ENCODE measurements at places on chromosomes 11 and 22. TPM values are rescaled to one million over a fixed set of nuclear protein-coding genes. Genes with fewer than 3 reads are reported as not detected.

Gene TRPC6
- polyA plus RNA-seq: 0.60 TPM

Gene KCNJ11
- 1.6 TPM for polyA plus RNA-seq

Gene PHF21A
- polyA plus RNA-seq: 17.3 TPM

Gene ANO9
- polyA plus RNA-seq: 6.5 TPM

Gene TRIM64
- polyA plus RNA-seq: not detected

Gene CERK
- polyA plus RNA-seq: 26.1 TPM

Gene CYP2D6
- 1.6 TPM for polyA plus RNA-seq

Gene LMNTD2
- 6.3 TPM for polyA plus RNA-seq

Gene DCDC1
- not detected for polyA plus RNA-seq

Gene RASGRP2
- polyA plus RNA-seq: 101 TPM

Gene CASP5
- polyA plus RNA-seq: 31.8 TPM

Gene HTR3B
- not detected for polyA plus RNA-seq

Gene RNF26
- 7.2 TPM for polyA plus RNA-seq

Gene BLID
- polyA plus RNA-seq: not detected

Gene RNF215
- 7.1 TPM for polyA plus RNA-seq

Gene YPEL4
- polyA plus RNA-seq: 3.0 TPM

Gene IL17RA
- polyA plus RNA-seq: 1.2 TPM

Gene OR6A2
- not detected for polyA plus RNA-seq

Gene GRM5
- not detected for polyA plus RNA-seq

Gene OR52H1
- polyA plus RNA-seq: not detected

Gene DEUP1
- polyA plus RNA-seq: not detected

Gene KCNK4
- polyA plus RNA-seq: not detected

Gene PIH1D2
- 0.60 TPM for polyA plus RNA-seq

Gene LGALS12
- 3.9 TPM for polyA plus RNA-seq

Gene HBB
- not detected for polyA plus RNA-seq

Gene MUC6
- not detected for polyA plus RNA-seq

Gene OR8D4
- polyA plus RNA-seq: 0.03 TPM

Gene PRDX5
- polyA plus RNA-seq: 779 TPM

Gene THAP12
- 43.2 TPM for polyA plus RNA-seq

Gene PTPN5
- 0.39 TPM for polyA plus RNA-seq

Gene DBX1
- not detected for polyA plus RNA-seq

Gene DEFB131B
- not detected for polyA plus RNA-seq

Gene MMP10
- not detected for polyA plus RNA-seq

Gene FAM111A
- polyA plus RNA-seq: 6.6 TPM

Gene PKNOX2
- 0.60 TPM for polyA plus RNA-seq

Gene SBF1
- polyA plus RNA-seq: 17.3 TPM

Measured in sigmoid colon (tissue), 7 donors.